ENCODE measurements at places on chromosomes 13 and 19.

GRCh38 chr13:27923794-27924528 is 4.2 kb downstream of the PDX1 start:
- no peak for DNase-seq

DNA sequence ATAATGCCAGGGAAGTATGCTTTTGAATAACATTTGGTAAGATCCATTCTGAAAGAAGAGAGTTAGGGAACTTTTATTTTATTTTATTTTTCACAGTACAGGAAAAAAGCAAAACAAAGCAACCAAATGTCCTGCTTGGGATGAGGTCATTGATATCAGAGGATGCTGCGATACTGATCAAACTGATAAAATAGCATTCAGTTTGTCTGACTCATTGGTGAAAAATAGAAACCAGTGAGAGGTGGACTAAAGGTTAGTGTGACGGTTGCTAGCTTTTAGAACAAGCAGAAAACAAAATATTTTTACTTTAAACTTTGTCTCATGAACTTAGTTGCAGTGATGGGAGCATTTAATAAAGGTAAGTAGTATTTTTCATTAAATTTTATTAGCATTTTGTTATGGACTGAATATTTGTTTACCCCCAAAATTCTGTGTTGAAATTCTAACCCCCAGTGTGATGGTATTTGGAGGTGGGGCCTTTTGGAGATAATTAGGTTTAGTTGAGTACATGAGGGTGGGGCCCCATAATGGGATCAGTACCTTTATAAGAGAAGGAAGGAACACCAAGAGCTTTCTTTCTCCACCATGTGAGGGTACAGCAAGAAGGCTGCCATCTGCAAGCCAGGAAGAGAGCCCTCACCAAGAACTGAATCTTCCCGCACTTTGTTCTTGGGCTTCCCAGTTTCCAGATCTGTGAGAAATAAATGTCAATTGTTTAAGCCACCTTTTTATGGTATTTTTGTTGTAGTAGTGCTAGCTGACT is 37.3 kb downstream of the ITGBL1 start:
- no peak for DNase-seq

- no peak for DNase-seq
Measured at GRCh38 chr13:40692946-40693345, 26.5 kb upstream of the FOXO1 start.

DNA sequence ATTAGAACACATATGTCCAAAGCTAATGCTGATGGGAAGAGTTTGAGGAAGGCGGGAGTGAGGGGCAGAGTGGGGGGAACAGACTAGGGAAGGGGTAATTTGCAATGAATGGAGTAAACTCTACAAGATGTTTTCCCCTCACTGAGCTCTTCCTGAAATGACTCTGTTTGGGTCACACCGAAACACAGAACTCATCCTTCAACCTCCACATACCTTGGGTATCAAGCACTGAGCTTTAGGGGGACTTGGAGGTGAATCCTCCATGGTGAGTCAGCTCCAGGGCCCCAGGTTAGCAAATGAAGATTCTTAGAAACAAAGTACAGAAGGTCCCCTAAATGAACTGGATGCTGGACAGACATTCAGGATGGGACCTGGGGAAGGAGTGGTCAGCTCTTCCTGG is 1.3 kb upstream of the SIGLEC10 start:
- DNase-seq, result no peak

DNA sequence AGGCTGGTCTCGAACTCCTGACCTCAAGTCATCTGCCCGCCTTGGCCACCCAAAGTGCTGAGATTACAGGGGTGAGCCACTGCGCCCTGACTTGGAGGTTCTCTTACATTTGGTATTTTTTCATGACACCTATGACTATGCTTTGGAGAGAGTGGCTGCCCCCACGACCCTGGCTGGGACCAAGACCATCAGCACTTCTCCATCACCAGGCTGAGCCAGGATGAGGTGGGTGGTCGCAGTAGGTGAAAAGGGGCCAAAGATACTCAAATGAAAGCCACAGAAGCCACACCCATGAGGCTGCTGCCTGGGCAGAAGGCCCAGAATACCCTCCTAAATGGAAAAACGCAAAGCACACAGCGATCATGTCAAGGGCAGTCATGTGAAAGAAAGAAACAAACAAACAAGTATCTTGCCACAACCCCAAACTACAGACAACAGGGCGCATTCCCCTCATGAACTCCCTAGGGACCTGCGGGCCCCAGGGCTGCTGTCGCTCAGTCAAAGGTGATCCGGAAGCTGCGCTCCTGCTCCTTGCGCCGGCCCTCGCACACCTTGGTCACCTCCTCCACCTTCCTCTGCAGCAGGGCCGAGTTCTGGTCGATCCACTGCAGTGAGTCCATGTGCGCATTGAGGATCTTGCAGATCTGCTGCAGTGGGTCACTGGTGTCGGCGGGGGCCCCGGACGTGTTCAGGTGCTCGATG is 11.2 kb upstream of the IL4I1 start:
- no peak for DNase-seq

GRCh38 chr19:15837221-15837731 is 21.8 kb upstream of the OR10H1 start:
- DNase-seq, result no peak

GRCh38 chr13:109301276-109301675 is 485.1 kb downstream of the IRS2 start:
- no peak for DNase-seq

DNA sequence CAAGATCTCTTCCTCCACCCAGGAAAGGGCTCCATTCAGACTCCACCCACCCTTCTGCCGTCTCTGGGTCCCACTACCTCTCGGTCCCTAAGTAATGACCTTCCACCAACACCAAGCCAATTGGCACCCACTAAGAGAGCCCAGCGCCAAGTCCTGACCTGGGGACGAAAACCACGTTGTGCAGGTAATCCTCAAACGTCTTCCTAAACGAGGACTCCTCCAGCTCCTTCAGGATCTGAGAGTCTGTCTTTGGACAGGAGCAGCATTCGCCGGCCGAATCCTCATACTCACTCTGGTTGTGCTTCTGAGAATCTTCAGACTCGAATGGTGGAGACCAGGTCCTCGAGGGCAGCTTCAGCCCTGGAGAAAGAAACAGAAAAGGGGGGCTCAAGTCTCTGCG is 83.1 kb downstream of the ZNF557 start:
- no peak for DNase-seq

GRCh38 chr13:51959773-51960172 is 51.5 kb downstream of the ATP7B start:
- no peak for DNase-seq

GRCh38 chr19:2223391-2223790 is 12.7 kb downstream of the PLEKHJ1 start:
- DNase-seq, result no peak

DNA sequence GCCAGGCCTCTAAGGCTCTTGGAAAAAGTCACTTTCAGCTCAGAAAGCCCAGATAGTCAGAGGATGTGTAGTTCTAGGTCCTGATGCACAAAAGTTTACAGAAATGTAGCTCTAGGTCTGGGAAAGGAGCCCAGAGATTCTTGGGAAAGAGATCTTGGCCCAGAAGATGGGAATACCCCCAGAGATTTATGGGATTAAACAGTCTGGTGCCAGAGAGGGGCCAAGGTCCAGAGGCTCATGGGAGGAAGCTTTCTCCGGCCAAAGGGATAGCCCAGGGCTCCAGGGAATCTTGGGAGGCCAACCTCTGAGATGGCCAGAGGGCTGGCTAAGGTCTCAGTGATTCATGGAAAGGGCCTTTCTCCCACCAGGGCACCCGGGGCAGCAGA is 15.2 kb downstream of the BCAT2 start:
- DNase-seq, result no peak

DNA sequence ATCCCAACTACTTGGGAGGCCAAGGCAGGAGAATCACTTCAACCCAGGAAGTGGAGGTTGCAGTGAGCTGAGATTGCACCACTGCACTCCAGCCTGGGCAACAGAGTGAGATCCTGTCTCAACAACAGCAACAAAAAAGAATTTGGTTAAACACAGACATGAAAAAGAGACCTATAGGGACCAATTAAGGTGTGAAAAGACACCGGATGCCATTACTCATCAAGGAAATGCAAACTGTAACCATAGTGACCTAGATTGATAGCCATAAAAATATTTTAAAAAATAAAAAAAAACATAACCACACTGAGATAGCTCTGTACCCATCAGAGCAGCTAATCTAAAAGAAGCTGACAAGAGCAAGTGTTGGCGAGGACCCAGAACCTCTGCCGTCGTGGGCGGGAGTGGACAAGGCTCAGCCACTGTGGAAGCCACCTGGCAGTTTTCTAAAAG is 37.1 kb upstream of the ISYNA1 start:
- no peak for DNase-seq

DNA sequence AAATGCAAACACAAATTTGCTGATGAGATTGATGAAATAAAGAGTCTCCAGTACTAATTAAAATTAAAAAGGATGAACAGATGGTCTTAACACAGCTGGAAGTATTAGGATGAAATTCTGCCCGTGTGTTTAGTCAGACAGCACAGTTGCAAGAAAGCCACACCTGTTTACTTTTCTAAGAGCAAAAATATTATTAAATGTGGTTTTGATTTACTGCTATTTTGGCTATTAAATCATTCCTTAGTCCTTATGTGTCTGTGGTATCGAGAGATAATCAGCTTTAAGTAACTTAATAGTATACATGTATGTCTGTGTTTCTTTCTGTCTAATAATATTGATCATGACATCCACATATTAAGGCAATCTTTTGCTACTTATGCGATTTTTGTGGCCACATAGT is 494.9 kb downstream of the GPC6 start:
- DNase-seq, result no peak

- no peak for DNase-seq
Measured at GRCh38 chr13:106234636-106235035, 300.8 kb downstream of the EFNB2 start.

DNA sequence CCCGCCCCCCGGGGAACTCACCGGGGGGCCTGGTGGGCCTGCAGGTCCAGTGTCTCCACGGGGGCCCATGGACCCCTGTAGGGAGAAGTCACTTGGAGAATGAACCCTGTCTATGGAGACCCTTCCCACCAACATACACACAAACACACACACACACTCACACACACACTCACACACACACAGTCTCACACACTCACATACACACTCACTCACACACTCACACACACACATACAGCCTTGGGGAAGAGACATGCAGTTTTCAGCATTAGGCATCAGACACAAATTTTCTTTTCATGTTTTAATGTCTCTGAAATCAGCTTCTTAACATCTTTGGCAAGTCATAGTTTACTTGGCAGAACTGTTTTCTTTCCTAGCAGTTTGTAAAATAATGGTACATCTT is 31.0 kb upstream of the OLFM2 start:
- DNase-seq, result no peak

GRCh38 chr13:75219479-75220237 is 262.3 kb downstream of the TBC1D4 start:
- DNase-seq, result peak; percentile 77

DNA sequence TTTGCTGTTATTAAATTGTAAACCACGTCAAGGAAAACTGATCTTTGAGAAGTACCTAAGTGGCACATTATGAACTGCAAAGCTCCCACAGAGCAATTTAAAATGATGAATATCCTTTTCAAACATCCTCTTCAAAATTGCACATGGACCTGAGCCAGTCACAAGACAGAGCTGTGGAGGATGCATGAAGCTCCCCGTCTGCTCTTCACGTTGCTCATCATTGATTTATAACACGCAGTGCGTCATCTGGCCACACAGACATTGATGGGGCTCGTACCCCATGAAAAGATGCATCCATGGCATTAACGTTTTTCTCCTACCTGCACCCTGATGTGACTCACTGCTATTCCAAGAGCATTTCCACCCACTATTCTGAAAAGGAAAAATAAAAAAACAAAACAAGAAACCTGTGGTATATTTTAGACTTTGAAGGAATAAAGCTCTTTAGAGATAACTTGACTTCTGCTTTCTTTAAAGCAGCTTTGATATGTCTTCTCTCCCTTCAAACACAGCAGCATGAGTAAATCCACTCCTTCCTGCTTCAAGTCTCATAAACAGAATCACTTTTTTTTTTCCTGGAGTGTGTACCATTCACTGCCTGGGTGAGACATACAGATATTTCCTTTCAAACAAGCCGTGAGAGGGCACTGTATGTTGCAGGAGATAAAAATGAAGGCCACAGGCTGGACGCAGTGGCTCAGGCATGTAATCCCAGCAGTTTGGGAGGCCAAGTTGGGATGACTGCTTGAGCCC is 7.2 kb upstream of the SERTM1 start:
- DNase-seq, result no peak

- no peak for DNase-seq
Measured at GRCh38 chr19:39924389-39924788, 10.0 kb downstream of the FCGBP start.

DNA sequence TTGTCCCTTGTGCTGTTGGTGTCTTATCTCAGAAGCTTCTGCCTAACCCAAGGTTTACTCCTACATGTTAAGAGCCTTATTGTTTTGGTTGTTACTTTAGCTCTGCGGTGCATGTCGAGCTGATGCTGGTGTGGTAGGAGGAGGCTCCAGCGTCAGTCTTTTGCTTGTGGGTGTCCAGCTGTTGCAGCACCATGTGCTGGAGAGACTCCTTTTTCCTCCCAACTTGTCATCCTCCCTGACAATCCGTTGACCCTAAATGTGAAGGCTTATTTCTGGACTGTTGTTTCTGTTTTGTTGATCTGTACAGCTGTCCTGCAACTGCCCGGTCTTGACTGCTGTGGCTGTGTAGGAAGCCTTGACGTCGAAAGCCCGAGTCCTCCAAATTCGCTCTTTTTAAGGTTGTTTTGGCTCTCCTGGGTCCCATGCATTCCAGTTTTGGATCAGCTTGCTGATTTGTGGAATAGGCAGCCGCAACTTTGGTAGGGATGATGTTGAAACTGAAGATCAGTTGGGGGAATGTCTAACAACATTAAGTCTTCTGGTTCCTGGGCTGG is 15.3 kb downstream of the NAXD start:
- no peak for DNase-seq

DNA sequence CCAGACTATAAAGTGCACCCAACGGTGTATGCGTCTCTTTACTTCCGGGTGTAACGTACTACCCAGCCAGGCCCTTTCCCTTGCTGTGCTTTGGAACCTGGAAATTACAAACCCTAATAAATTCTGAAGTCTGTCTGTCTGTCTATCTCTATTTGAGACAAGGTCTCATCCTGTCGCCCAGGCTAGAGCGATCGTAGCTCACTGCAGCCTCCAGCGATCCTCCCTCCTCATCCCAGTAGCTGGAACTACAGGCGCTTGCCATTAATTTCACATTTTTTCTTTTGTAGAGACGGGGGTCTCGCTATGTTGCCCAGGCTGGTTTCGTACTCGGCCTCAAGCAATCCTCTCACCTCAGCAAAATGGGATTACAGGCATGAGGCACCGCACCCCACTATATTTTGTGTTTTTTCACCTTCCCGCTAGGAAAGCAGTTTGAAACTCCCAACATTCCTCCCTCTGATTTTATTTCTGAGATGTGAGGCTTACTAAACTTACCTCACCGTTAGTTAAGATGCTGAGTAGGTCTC is 469 bp upstream of the RNF6 start:
- no peak for DNase-seq

Data from dorsolateral prefrontal cortex (tissue), 122 donors.